Cardiac muscle cell (in vitro differentiated cells and primary cell): ENCODE measurements at places on chromosomes 16 and 17. TPM values are rescaled to one million over a fixed set of nuclear protein-coding genes. Genes with fewer than 3 reads are reported as not detected.

DNA sequence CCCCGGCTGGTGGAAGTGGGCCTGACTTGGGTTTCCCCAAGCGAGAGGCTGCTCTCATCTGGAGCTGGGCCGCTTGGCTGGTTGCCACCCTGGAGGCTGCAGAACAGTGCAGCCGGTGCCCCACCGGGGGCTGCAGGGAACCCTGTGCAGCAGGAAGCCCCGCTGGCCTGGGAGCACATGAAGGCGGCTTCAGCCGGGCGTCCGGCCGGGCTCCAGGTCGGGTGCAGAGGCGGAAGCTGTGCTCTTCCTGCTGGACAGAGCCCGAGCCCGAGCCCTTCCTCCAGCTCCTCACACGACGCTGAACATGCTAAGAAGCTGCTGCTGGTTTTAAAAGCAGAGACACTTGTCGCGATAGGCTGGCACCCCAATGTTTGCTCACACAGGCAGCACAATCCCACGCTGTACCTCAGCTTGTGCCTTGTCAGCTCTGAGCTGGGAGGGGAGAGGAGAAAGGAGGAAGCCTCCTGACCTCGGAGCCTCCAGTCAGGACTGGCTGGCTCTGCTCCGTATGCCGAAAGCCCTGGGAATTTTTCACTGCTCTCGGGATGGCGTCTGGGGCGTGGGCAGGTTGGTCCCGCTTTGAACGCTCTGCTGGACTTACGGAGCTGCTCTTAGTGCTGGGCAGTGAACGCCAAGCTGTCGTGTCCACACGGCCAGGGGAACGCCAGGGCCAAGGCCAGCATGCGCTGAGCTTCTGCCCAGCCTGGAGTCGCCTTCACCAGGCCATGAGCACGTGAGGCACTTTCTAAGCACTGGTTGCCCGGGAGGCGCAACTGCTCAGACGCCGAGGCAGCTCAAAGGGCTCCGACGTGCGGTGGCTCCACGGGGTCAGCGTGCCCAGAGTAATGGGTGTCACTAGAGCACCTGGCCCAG is 8.8 kb downstream of the CDK5R1 start:
- H3K4me3 ChIP-seq = no peak overlapping the region
- no peaks in the 10 kb centered on the region for H3K36me3 ChIP-seq
- H3K27me3 ChIP-seq = no peaks in the 10 kb centered on the region
- H3K27ac ChIP-seq = peak overlapping the region; percentile 81

DNA sequence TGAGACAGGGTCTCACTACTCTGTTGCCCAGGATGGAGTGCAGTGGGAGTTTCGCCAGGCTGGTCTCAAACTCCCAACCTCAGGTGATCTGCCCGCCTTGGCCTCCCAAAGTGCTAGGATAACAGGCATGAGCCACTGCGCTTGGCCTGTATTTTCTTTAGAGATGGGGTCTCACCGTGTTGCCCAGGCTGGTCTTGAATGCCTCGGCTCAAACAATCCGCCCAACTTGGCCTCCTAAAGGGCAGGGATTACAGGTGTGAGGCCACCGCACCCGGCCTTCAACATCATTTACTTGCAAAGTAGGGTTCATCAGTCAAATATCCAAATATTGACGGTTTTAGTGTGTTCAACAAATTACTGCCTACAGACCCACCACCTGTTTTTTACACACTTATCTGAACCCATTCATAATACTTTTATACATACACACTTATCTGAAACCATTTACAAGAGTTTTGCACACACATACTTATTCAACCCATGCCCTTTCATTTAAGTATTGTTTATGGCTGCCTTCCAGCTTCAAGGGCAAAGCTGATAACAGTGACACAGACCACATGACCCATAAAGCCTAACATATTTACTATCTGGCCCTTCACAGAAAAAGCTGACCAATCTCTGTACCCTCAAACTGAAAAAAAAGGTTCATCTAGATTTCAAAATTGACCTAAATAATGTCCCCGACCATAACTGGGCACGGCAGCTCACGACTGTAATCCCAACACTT is 11.9 kb downstream of the TMEM170A start:
- peak overlapping the region; percentile 85 for H3K27ac ChIP-seq
- no peaks in the 10 kb centered on the region for H3K36me3 ChIP-seq
- DNase-seq = no peak
- H3K4me3 ChIP-seq = no peak overlapping the region

DNA sequence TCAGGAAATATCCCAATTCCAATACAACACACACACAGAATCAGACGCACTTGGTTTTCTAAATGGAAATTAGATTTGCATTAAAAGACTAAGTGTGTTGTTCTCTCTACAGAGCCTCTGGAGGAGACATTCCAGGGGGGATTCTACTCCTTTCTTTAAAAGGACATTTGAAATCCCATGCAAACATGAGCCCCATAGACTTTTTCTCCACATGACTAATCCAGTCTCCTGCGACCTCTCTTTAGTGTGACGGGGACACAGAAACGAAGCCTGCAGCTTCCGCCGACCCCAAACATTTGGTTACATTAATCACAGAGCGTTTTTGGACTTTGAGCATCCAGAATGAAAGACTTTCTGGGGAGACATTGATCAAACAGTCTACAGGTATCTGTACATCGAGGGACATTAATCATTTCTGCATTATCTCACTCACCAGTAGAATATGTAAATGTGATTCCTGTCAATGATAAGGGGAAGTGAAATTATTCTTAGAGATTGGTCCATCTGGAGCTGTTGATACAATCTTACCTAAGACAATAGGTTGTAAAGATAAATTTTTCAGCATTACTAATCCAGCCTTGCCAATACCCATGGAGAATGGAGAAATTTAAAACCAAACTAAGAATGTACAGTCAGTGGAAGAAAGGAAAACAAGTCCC is 103.4 kb upstream of the IRX3 start:
- no peak for DNase-seq
- no peaks in the 10 kb centered on the region for H3K27me3 ChIP-seq
- H3K27ac ChIP-seq = no peak overlapping the region
- H3K4me1 ChIP-seq = no peaks in the 10 kb centered on the region
- H3K4me3 ChIP-seq = no peak overlapping the region

- H3K27me3 ChIP-seq = no peaks in the 10 kb centered on the region
- no peaks in the 10 kb centered on the region for H3K4me1 ChIP-seq
- H3K27ac ChIP-seq = no peak overlapping the region
- no peak for DNase-seq
- H3K4me3 ChIP-seq = no peak overlapping the region
- H3K36me3 ChIP-seq = peaks cover 35% of the 10 kb centered on the region
These were observed 42.4 kb upstream of the GSG1L start for GRCh38 chr16:28105954-28106353.

DNA sequence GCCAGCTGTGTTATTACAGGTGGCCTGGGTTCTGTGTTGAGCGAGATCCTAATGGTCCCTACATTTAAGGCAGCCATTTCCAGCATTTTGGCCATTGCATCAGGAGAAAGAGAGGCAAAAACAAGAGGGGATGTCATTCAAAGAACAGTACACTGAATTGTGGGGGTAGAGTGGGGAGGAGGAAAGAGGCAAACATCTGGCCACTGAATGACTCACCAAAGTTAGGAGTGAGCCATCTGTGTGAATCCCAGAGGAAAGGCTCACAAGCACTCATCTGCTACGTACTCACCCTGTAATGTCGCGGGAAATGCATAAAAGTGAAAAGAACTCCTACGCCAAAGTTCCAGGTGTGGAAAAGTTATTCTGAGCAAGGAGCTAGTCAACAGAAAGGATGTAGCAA is 16.7 kb downstream of the KRABD2 start:
- H3K36me3 ChIP-seq = no peaks in the 10 kb centered on the region
- H3K4me1 ChIP-seq = no peaks in the 10 kb centered on the region
- no peak overlapping the region for H3K4me3 ChIP-seq
- no peak for DNase-seq
- no peak overlapping the region for H3K27ac ChIP-seq

GRCh38 chr17:10806545-10807262 is 2.8 kb upstream of the TMEM238L start:
- no peak overlapping the region for H3K4me3 ChIP-seq
- no peaks in the 10 kb centered on the region for H3K27me3 ChIP-seq
- DNase-seq = no peak
- H3K4me1 ChIP-seq = no peaks in the 10 kb centered on the region
- no peak overlapping the region for H3K27ac ChIP-seq

DNA sequence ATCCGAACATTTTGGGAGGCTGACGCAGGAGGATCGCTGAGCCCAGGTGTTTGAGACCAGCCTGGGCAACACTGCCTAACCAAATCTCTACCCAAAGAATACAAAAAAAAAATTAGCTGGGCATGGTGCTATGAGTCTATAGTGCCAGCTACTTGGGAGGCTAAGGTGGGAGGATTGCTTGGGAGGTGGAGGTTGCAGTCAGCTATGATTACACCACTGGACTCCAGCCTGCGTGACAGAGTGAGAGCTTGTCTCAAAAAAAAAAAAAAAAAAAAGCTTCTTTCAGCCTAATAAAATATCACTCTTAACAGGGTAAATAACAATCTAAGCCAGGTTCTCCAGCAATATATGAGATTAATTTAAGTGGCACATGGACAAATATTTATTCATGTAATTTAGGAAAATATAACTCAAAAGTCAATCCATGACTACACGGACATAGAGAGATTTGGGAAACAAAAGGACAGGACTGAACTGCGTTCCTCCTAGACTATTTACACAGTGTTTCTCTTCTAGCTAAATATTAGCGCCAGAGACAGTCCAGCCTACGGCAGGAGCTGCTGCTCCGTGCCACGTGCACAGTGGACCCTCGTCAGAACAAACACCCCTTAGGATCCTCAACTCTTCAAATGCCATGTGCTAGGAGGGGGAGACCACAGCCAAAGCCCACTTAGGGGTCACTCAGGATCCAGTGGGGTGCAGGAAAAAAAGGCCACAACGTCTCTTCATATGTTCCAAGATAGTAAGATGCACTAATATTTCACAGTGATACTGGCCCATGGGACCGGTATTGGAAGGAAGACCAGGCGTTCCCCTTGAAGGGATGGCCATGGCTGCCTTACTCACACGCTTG is 8.7 kb downstream of the USP36 start:
- no peak overlapping the region for H3K4me3 ChIP-seq
- H3K36me3 ChIP-seq = peaks cover 67% of the 10 kb centered on the region
- DNase-seq = no peak
- H3K27ac ChIP-seq = no peak overlapping the region

- H3K4me1 ChIP-seq = peaks cover 5% of the 10 kb centered on the region
- no peak overlapping the region for H3K27ac ChIP-seq
- no peak overlapping the region for H3K4me3 ChIP-seq
- no peak for DNase-seq
- H3K36me3 ChIP-seq = no peaks in the 10 kb centered on the region
These were observed 12.8 kb downstream of the MYO15A start for GRCh38 chr17:18121144-18121910.

GRCh38 chr16:2828521-2828840 is 1.6 kb upstream of the ZG16B start:
- H3K4me1 ChIP-seq = no peaks in the 10 kb centered on the region
- H3K36me3 ChIP-seq = no peaks in the 10 kb centered on the region
- no peak overlapping the region for H3K27ac ChIP-seq

Gene EME1
- total RNA-seq = 7.9 and 13.4 TPM in 2 replicates

GRCh38 chr16:28136751-28137434 is 73.4 kb upstream of the GSG1L start:
- DNase-seq = no peak
- no peak overlapping the region for H3K27ac ChIP-seq
- no peaks in the 10 kb centered on the region for H3K27me3 ChIP-seq

DNA sequence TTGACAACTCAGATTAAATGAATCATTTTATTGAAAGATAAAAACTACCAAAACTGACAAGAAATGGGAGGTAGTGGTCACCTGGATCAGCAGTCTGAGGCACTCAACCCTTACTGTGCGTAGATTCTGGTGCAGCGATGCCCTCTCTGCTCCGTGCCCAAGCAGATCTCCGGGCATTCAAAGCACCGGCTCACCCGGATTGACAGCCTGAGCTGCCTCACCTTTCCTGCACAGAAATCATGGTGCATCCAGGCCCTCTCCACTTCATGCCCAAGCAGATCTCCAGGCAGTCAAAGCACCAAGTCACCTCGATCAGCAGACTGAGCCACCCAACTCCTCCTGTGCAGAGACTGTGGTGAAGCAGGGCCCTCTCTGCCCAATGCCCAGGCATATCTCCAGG is 196.8 kb downstream of the CA10 start:
- H3K4me1 ChIP-seq = no peaks in the 10 kb centered on the region
- H3K36me3 ChIP-seq = no peaks in the 10 kb centered on the region
- no peak overlapping the region for H3K27ac ChIP-seq

DNA sequence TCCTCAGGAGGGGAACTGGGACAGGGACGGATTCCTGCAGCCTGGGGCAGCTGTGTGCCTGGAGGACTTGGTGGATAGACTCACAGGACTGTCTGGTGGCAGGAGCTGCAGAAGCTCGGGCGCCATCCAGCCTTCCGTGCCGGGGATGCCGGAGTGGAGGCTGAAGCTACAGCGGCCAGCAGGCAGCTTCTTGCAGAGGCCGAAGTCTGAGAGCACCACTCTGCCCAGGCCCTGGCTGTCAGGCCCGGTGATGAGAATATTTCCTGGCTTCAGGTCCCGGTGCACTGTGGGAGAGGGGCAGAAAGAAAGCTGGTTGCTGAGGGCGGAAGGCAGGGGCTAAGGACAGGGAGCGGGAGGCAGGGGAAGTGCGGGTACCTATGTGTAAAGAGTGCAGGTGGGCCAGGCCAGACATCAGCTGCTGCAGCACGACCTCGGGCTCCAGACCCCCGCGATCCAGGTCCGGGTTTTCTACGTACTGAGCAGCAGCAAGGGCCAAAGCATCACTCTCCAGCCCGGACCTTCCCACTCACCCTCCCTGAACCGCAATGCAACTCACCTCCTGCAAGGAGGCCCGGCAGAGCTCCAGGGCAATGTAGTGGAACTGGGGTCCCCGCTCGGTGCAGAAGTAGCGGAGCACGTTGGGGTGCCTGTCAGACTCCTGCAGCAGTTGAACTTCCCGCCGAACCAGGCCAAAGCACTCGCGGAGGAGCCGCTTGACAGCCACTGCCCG is 16.1 kb downstream of the PLK1 start:
- peaks cover 12% of the 10 kb centered on the region for H3K36me3 ChIP-seq
- DNase-seq = peak; percentile 69
- no peaks in the 10 kb centered on the region for H3K27me3 ChIP-seq
- no peak overlapping the region for H3K4me3 ChIP-seq
- H3K27ac ChIP-seq = no peak overlapping the region

Gene CRHR1
- 0.11 and 0.86 TPM in 2 replicates for total RNA-seq

Gene MMP28
- 0.39 TPM in 1 of 2 replicates, not detected in the other for total RNA-seq

DNA sequence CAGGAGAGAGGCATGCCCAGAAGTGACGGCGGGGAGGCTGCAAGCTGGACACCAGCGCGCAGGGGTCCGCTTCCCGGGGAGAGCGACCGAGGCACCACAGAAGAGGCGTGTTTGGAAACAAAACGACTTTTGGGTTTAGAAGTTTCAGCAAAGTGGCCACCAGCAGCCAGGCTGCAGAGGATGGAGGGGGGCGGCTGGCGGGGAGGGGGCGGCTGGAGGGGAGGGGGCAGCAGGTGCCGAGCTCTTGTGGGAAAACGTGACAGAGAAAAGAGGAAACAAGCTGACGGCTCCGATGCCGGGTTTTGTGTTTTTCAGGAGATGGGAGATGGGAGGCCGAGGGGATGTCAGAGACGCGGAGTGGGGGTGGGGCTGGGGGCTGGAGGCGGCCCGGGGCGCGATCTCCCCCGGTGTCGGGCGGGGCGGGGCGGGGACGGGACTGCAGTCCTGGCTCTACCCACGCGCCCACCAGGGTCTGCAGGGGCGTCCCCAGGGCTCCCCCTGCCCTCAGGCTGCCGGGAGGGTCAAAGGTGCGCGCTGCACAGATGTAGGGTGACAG is 32.1 kb upstream of the RPH3AL start:
- H3K4me3 ChIP-seq = peak overlapping the region; percentile 61
- peaks cover 7% of the 10 kb centered on the region for H3K4me1 ChIP-seq
- H3K27me3 ChIP-seq = peaks cover 19% of the 10 kb centered on the region
- no peaks in the 10 kb centered on the region for H3K36me3 ChIP-seq
- no peak for DNase-seq
- no peak overlapping the region for H3K27ac ChIP-seq
